ENCODE measurements at places on chromosomes 13 and 19.

DNA sequence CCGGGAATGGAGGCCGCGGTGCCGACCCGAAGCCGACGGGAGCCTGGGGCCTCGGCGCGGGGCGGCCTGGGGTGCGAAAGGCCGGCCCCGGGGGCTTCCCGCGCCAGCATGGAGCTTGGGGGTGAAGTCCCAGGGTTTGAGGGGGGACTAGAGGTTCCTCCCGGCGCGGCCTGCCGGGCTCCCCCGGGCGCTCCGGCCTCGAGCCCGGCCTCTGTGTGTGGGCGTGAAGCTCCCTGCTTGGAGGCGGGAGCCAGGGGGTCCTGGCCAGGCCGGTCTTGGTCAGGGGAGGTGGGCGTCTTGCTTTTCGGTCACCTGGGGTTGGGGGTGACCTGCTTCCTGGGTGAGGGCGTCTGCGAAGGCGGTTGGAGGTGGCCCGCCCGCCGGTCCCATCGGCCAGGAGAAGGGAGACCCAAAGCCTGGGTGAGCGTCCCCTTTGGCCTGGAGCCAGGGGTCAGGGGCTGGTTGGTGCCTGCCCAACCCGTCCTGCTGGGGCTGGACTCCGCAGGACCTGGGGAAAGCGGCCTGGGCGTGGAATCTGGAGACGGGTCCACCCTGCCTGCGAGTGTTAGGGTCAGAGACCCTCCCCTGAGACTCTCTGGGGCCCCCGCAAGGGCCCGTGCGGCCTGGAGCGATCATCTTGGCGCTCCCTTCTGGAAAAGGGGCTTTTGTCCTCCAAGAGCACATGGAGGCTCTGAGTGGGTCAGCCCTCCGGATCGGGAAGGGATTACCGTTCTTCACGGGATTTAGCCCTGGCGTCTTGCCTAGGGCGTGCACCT is 535 bp downstream of the BSG start:
- DNase-seq: no peak

- no peak for DNase-seq
Observed at GRCh38 chr13:113935001-113935844, 38.7 kb downstream of the C13orf46 start.

DNA sequence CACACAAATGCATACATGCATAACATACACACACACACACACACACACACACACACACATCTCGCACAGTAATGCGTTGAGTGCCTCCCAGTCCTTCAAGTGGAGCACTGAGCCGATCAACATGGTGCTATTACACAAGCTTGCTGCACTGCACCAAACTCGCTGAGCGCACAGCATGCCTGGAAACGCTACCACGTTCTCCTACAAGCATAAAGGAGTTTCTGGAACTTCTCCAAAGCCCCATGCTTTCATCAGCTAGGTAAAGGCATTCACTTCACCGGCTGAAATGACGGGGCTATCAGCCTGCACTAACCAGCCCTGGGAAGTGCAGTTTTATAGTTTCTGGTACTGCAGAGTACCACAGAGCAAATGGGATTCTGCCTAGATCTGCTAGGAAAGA is 92.7 kb downstream of the FGF14 start:
- DNase-seq: no peak

GRCh38 chr19:4452230-4452990 is 5.2 kb downstream of the UBXN6 start:
- DNase-seq: no peak

- no peak for DNase-seq
Observed at GRCh38 chr13:52179925-52180324, 20.5 kb upstream of the NEK3 start.

Data from NCI-H1436 (cell line).